Thoracic aorta (tissue), 2 donors: ENCODE measurements at places on chromosomes 2 and 18.

DNA sequence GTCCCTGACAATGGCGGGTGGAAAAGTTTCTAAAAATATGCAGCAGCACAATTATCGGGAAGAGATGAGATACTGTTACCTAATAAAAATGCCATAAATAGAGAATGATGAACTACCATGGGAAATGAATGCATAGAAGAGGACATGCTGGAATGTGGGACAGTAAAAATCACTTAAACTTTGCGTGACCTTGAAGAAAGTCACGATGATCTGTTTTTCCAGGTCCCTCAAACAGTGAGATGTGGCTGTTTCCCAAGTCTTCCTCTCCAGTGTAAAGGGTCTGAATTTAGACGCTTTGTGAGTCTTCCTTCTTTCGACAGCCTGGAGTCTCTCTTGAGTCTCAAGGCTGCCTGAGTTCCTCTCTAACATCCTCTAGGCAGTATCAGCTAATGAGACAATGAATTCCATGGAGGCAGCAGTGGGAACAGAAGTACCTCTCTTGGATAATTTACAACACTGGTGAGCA, 1.4 kb downstream of the CLUL1 start:
- DNase-seq: no peak

- no peak for DNase-seq
These were observed 4.2 kb upstream of the B4GALT6 start for GRCh38 chr18:31688606-31689005.

- no peak for DNase-seq
These were observed 648.9 kb upstream of the VRK2 start for GRCh38 chr2:57397550-57398360.

- DNase-seq: no peak
These were observed 309.7 kb downstream of the GALR1 start for GRCh38 chr18:77559274-77559910.

DNA sequence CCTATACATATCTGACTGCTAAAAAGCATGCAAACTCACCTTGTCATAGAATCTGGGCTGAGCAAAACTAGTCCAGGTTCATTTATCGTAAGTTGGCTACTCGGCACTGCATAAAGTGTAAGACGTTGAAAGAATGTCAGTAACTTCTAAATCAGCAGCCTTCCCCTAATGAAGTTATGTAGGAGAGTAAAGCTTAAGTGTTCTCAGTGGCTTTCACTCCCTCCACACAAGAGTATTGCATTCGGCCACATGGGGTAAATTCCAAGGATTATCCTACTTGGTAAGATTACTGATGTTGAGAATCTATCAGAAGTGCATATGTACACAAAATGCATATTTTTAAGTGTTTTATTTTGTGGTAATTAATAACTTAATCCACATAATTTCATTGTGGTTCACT, 130.1 kb downstream of the LCLAT1 start:
- no peak for DNase-seq

DNA sequence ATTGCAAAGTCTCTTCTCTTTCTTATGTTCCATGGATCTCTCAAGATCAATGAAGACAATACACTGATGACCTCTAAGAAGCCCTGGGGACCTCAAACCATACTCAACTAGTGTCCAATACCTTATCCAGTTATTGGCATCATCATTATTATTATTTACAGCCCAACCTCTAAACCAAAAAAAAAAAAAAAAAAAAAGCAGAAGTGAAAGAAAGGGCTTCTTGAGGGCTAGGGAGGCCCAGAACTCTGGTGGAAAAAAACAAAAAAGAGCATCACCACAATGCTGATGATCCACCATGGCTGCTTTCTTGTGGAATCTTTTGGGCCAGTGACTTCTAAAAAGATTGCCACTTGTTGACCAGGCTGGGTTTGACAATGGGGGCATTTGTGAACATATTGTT, 324.9 kb downstream of the LPIN1 start:
- no peak for DNase-seq

- peak; percentile 58 for DNase-seq
These were observed 27.1 kb upstream of the PTMA start for GRCh38 chr2:231680992-231681852.

- no peak for DNase-seq
These were observed 384.4 kb downstream of the SLC4A3 start for GRCh38 chr2:220011859-220012258.

- no peak for DNase-seq
These were observed 14.9 kb upstream of the ITM2C start for GRCh38 chr2:230849633-230850357.

DNA sequence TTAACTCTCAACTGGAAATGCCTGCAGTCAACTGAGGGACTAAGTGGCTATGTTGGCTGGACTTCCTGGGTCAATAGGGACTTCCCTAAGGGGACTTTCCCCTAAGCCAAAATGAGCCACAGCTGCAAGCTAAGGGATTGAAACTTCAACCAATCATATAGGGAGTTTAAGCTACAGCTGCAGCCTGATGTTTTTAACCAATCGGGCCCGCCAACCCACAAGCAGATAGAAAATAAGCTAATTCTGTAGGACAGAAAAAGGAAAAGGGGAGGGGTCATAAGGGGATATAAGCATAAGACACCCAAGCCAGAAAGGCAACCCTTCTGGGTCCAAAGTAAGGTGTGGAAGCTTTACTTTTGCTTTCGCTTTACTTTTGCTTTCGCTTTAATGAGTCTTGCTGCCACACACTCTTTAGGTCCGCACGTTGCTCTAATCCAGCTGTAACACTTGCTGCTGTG, 927.5 kb downstream of the ERBB4 start:
- DNase-seq: no peak

DNA sequence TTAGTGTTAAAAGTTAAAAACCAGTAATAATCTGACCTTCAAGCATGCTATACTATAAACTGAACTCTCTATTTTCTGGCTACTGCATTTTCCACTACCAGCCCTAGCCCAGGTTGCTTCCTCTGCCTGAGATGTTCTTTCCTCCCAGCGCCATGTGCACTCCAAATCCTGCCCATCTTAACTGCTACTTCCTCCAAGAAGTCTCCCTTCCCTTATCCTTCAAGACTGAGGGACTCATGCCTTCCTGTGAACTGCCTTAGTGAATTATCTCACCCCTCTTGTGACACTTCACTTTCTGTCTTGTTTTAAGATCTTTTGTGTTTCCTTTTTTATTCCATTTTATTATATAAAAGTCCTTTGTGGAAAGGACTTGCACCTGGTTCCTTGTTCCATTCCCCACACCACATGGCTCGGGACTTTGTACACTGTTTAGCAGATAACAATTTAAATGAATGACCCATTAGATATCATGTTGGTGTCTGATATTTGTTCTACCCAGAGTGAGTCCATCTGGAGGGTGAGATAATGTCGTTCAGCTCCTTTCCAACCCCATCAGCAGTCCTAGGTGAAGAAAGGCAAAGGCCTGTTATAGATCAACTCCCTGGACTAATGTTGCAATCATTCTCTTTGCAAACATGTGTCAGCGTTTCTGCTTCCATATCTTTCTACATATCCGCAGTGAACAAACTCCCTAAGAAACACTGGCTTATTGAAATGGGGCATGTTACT, 20.9 kb upstream of the AGFG1 start:
- no peak for DNase-seq

GRCh38 chr2:199975273-199975895, 20.0 kb downstream of the MAIP1 start:
- no peak for DNase-seq

DNA sequence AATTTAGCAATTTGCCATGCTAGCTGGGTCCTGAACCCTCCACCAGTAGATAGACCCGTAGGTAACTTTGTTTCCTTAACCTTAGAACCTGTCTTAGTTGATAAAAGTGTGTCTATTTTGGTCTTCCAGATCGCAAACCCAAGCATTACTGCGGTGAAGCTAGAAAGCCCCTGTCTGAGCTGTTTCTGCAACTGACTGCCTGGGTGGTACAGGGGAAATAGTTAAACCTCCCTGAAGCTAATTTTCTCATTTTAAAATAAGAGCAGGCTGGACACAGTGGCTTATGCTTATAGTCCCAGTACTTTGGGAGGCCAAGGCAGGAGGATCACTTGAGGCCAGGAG, 101.7 kb upstream of the MSH2 start:
- no peak for DNase-seq

GRCh38 chr2:217382794-217383193, 522.9 kb upstream of the TNP1 start:
- no peak for DNase-seq

- DNase-seq: no peak
These were observed 93.7 kb upstream of the TRIB2 start for GRCh38 chr2:12623051-12623450.

- DNase-seq: no peak
These were observed 72.3 kb downstream of the CMPK2 start for GRCh38 chr2:6793371-6793770.

DNA sequence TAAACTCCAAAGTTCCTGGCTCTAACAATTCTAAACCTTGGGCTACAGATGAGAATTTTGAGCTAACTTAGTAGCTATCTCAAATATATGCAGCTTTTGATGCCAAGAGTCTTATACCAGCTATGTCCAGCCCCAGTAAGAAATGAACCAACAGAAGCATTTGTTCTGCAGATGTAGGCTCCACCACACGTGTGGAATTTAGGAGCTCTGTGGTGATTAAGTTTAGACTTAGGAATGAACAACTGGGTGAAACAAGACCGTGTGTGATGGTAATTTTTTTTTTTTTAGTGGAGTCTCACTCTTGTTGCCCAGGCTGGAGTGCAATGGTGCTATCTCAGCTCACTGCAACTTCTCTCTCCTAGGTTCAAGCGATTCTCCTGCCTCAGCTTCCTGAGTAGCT, 179.7 kb downstream of the ANKRD30B start:
- DNase-seq: no peak

DNA sequence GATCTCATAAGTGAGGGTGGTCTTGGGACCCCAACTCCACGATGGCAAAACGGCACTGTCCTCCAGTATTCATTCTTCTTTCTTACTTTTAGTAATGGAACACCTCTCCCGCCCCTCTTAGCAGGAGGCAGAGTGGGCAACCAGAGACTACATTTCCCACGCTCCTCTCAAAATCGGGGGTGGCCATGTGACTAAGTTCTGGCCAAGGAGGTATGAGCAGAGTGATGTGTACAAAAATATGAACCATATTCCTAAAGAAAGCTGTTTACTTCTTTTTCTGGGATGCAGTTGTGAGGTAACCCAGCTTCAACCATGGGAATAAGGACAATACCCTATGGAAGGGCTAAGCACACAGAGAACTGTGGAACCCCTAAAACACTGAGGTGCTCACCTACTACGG, 12.8 kb downstream of the REV1 start:
- no peak for DNase-seq

DNA sequence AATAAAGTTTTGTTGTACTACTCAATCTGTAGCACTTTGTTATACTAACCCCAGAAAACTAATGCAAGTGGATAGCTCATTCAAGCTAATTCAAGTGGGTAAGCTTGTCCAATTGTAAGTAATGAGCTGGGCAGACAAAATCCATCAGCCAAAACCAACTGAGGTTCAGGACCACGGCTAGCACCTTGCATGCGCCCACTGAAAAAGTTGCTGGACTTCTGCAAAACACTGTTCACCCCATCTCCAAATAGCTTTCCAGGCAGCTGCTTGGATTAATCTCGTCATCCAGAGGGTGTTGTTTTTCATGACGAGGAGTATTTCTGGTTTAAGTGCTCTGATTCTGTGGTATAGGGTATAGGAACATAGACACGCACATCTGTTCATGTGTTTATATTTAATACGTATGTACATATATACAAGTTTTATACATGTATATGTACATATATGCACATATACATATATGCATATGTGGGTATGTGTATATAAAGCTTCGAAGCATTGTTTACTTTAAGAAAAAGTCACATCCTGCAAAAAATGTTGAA, 307.5 kb downstream of the GALR1 start:
- DNase-seq: no peak

DNA sequence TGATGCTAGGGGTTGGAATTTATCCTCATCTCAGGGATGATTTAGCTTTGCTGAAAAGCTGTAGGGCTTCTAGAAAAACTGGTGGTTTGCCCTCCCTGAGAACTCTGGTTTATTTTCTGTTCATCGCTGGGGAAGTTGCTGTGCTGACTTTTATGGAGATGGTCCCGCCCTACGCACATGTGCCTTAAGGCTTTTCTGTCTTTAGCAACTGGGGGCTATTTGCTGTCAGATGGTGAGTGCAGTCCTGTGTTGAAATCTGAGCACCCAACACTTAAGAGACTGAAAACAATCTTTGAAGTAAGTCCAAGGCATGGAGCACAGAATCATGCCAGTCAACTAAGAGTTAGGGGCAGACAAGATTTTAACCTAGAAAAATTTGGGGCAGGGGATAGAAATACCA, 2148.4 kb upstream of the CELF4 start:
- DNase-seq: no peak

DNA sequence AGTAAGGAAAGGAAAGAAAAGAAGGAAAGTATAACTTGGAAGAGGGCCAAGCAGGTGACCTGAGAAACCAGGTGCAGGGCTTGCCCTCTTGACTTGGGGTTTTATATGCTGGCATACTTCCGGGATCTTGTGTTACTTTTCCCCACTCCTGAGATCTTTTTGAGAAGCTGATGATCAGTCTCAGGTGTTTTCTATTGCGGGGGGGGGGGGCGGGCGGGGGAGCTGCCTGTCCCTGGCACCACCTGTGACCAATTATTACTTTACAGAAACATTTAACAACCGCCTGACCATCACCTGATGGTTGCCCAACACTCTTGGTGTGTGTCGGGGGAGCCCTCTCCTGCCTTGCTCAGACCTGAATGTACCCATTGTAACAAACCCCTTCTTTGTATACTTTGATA, 6.9 kb upstream of the CASP10 start:
- no peak for DNase-seq

- DNase-seq: no peak
These were observed 263.5 kb downstream of the EPHA4 start for GRCh38 chr2:221308507-221309066.

GRCh38 chr18:58567453-58568196, 61.3 kb downstream of the ALPK2 start:
- DNase-seq: no peak

- DNase-seq: no peak
These were observed 8.4 kb downstream of the MYOM1 start for GRCh38 chr18:3211236-3211992.

DNA sequence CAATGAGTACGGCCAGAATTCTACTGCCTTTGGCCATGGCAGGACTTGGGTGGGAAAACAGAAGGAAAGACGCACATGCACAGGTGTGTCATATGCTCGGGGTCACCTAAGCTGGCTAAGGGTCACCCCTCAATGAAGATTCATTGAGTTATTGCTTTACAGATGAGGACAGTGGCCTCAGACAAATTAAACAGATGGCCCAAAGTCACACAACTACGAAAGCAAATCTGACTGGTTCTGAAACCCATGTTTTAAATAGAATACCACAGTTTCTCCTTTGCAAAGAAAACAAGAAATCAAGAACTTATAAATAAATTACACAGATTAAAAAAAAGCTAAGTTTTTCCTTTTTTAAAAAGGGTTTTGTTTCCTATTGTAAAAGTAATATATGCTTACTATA, 70.5 kb downstream of the ID2 start:
- DNase-seq: no peak

GRCh38 chr2:25920336-25920735, 42.0 kb upstream of the ASXL2 start:
- no peak for DNase-seq
